ENCODE measurements at places on chromosomes 12 and 14.

GRCh38 chr14:74519316-74520074, 25.9 kb downstream of the ISCA2 start:
- DNase-seq, result no peak

DNA sequence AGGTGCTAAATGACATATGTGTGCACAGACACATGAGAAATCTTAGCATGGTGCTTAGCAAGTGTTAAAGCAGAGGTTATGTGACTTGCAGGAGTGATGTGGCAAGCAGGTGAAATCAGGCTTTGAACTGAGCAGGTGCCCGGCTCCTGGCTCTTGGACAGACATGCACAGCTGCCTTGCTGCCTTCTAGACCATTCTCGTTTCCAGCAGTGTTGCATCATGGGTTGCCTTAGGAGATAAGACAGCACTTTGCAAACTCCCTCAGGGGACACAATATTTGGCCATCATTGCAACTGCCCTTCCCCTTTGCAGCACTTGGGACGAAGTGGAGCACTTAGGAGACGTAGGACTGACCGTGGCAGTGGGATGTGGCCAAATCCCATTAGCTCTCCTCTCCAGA, 17.2 kb upstream of the GSC start:
- DNase-seq, result no peak

DNA sequence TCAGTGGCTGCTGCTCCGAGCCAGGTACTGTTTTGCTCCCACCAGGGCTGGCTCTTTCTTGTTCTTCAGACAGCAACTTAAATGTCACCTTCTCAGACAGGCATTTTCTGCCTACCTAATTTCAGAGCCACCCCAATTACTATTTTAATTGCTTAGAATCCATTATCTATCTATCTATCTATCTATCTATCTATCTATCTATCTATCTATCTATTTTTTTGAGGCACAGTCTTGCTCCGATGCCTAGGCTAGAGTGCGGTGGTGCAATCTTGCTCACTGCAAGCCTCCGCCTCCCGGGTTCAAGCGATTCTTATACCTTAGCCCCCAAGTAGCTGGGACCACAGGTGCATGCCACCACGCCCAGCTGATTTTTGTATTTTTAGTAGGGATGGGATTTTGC, 58.5 kb downstream of the SPPL3 start:
- DNase-seq, result no peak

- DNase-seq, result no peak
Observed at GRCh38 chr12:82517027-82517426, 158.7 kb downstream of the METTL25 start.

DNA sequence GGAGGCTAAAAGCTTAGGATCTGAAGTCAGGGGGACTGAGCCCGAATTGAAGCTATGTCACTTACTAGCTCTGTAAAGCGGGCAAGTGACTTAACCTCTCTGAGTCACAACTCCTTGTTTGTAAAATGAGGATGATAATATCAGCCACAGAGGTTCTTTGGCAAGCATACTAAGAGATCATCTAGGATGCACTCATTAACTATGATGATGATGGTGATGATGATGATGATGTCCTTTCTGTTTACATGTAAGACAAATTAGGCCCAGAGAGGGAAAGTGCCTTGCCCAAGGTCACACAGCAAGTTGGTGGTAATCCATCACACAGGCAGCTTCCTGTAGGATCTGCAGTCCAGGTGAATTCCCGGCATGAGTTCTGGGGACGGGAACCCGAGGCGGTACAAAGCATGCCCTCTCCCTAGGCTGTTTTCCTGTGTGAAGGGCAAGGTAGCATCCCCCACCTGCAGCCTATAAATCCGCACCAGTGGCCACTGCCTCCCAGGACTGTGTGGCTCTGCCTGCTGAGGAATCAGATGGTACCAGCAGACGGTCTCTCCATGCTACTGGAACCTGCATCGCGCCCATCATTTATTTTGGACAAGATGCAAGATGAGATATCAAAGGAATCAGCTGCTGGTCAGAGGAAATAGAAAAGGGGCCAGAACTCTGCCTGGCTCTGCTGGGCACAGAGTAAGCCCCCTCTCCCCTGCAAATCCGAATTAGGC, 55.2 kb downstream of the MAP1LC3B2 start:
- DNase-seq, result no peak

DNA sequence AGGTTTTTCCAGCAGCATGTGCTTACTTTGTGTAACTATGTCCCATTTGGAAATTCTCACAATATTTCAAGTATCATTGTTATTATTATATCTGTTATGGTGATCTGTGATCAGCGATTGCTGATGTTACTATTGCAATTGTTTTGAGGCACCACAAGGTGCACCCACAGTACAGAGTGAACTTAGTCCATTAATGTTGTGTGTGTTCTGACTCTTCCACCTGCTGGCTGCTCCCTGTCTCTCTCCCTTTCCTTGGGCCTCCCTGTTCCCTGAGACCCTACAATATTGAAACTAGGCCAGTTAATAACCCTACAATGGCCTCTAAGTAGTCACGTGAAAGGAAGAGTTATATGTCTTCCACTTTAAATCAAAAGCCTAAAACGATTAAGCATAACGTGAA, 153.9 kb downstream of the PIK3C2G start:
- no peak for DNase-seq

- DNase-seq, result no peak
Observed at GRCh38 chr12:13243516-13244070, 47.1 kb downstream of the EMP1 start.

- no peak for DNase-seq
Observed at GRCh38 chr12:66163289-66163688, 6.5 kb downstream of the TMBIM4 start.

GRCh38 chr12:108505129-108505528, 9.9 kb upstream of the FICD start:
- DNase-seq, result no peak

- no peak for DNase-seq
Observed at GRCh38 chr14:90510159-90510558, 113.3 kb downstream of the CALM1 start.

- DNase-seq, result no peak
Observed at GRCh38 chr14:58950555-58950954, 237.9 kb upstream of the DAAM1 start.

All from stimulated activated CD4-positive, alpha-beta T cell treated with anti-CD3 and anti-CD28 coated beads, TNF-alpha, amount 100 ng/mL, for 48 hours (primary cell).